NCI-H2081 treated with DMSO at 0.1 percent for 48 hours (cell line): ENCODE measurements at places on chromosomes 13 and 19.

DNA sequence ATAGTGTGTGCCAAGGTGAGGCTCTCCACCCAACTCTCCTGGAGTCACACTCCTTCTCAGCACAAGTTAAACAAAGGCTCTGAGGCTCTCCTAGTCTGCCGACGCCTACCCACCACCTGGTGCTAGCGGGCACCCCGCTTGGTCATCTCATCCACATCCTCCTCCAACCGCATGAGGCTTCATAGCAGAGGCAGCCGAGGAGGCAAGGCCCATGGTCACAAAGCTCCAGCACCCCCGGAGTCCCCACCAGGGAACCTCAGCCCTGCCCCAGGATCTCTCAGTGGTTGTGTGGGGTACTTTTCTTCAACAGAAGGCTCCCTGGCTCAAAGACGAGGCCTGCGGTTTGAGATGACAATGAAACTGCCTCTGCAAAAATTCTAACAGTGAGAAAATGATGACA lies 43.0 kb downstream of the STK24 start:
- DNase-seq, result no peak

DNA sequence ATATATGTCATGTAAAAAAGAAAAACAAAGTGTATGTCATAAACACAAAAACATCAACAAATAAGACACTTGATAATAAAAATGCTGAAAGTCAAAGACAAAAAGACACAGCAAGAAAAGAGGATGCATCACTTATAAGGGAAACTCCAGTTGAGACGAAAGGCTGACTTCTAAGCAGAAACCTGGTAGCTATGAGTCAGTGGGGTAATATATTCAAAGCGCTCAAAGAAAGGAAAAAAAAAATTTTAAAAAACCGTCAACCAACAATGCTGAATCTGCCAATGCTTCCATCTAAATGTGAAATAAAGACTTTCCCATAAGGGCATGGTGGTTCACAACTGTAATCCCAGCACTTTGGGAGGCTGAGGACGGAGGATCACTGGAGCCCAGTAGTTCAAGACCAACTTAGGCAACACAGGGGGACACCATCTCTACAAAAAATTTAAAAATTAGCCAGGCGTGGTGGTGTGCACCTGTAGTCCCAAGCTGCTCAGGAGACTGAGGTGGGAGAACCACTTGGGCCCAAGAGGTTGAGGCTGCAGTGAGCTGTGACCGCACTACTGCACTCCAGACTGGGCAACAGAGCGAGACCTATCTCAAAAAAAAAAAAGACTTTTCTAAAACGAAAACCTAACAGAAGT lies 24.0 kb downstream of the USP12 start:
- DNase-seq, result no peak

DNA sequence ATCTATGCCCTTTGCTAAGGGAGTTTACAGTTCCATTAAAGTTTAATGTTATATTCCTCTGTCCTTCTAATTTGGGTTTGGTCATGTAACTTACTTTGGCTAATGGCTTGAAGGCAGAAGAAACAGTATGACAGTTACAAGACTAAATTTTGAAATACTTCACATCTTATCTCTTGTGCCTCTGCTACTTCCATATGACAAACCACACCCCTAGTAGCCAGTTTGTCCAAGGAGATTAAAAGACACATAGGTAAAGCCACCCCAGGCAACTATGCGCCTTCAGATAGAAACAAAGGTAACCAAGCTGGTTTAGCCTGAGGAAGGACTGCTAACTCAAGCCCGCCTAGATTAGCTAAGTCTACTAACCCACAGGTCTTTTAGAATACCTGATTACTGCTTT lies 273.4 kb upstream of the MIR17HG start:
- no peak for DNase-seq

GRCh38 chr13:41455725-41456419 lies 1.5 kb upstream of the RGCC start:
- no peak for DNase-seq

DNA sequence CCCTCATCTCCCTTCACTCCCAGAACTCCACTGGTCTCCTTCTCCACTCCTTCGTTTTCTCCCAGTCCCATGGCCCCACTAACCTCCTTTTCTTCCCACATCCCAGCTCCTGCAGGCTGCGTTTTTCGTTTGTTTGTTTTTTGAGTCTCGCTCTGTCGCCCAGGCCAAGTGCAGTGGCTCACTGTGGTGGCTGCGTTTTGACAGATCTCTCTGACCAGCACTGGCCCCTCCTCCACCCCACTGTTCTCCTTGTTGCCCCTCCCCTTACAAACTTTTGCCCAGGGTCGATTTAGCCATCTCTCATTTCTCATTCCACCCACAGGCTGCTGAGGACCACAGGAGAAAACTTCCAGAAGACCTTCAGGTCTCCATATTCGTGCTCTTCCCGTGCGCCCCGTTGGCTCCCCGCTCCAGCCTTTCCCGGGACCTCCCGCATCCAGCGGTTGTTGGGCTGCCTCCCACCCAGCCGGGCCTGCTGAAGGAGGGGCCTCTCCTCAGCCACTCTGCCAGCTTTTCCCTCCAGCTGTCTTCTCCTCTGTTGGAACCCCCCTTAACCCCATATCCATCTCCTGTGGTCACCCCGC lies 40.6 kb upstream of the GJB6 start:
- DNase-seq, result no peak

GRCh38 chr19:6890401-6890913 lies 3.1 kb downstream of the ADGRE1 start:
- DNase-seq, result no peak

DNA sequence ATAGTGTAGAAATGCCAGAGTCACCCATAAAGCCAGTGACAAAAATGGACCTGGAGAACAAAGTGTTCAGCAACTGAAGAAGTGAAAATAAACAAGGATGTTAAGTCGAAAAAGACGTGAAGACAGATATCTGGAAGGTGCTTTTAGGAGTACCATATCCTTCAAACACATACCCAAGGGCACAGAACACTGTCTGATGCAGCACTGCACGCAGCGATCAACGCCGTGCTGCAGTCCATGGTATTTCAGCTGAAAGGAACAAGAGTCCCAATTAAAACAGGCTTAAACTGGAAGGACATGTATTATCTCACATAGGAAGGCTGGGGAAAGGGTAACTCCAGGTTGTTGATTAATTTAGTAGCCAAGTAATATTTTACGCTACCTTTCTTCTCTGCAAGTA lies 108.2 kb downstream of the SGCG start:
- no peak for DNase-seq

DNA sequence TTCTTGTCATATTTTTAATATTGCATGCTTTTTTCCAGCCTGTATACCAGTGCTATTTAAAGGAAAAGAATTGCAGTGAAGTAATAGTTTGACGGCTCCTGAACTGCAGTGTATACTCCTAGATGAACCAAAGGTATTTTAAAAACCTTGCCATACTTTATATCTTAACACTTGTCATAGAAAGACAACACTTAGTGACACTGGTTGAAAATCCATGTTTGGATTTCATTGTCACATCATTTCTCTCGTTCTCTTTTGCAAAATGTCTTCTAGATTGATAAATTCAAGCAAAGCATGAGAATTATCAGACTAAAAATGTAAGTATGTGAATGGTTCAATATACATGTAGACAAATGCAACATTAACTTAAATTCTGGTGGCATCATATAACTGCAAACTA lies 1293.9 kb downstream of the PCDH9 start:
- DNase-seq, result no peak

- DNase-seq, result no peak
Measured at GRCh38 chr13:112638157-112638750, 50.3 kb upstream of the TUBGCP3 start.

GRCh38 chr13:73782450-73783449 lies 351.5 kb downstream of the KLF12 start:
- no peak for DNase-seq

DNA sequence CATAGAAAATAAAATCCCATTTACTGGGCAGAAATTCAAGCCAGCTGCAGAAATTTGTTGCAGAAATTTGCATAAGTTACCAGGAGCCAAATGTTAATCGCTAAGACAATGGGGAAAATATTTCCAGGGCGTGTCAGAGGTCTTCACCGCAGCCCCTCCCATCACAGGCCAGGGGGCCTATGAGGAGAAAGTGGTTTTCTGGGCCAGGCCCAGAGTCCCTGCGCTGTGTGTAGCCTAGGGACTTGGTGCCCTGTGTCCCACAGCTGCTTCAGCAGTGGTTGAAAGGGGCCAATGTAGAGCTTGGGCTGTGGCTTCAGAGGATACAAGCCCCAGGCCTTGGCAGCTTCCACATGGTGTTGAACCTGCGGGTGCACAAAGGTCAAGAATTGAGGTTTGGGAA lies 278.9 kb upstream of the PCDH9 start:
- DNase-seq, result no peak

- DNase-seq, result no peak
Measured at GRCh38 chr19:40801426-40802299, 2.7 kb downstream of the EGLN2 start.

- no peak for DNase-seq
Measured at GRCh38 chr13:98098516-98098915, 44.4 kb upstream of the FARP1 start.

- no peak for DNase-seq
Measured at GRCh38 chr19:40280608-40281221, 4.4 kb downstream of the AKT2 start.

DNA sequence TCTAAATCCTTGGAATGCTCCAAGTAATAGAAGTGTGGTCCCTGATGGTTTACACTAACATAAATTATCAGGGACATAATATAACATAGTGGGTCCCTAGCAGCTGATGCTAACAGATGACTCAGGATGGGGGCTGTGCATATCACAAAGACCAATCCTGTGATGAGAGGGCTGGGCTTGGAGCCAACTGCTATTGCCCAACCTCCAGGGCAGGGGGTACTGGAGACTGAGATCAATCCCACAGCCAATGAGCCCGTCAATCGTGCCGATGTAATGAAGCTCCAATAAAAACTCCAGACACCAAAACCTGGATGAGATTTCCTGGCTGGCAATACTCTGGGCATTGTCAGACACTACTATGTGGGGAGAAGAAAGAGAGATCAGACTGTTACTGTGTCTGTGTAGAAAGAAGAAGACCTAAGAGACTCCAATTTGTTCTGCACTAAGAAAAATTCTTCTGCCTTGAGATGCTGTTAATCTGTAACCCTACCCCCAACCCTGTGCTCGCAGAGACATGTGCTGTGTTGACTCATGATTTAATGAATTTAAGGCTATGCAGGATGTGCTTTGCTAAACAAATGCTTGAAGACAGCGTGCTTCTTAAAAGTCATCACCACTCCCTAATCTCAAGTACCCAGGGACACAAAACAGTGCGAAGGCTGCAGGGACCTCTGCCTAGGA lies 33.4 kb downstream of the ABCC4 start:
- no peak for DNase-seq

DNA sequence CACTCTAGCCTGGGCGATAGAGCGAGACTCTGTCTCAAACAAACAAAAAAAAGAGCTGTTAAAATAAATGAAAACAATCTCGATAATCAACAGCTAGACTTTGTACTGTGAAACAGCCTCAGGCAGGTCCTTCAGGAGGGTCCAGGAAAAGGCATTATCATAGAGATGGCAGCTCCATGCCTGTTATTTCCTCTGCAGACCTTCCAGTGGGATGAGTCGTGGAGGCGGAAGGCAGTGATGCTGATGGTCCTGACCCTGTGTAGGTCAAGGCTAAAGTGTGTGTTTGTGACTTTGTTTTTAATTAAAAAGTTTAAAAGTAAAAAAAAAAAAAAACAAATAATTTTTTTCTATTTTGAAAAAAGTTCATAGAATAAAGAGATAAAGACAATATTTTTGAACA lies 117.4 kb downstream of the TNFRSF19 start:
- no peak for DNase-seq

DNA sequence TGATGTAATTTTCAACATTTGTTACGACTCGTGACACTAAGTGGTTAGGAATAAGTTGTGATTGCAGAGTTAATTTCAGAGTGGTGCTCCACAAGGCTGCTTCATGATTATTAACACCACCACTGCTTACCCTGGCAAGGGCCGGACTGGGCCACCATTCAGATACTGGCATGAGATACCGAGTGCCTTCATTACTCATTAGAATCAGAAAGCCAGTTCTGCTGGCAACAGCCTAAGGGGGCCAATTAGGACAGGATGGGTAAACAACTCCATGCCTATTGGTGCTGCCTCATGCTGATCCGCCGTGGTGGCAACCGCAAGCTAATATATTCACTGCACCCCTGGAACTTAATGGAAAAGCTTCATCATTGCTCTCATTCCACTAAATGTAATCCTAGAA lies 575.1 kb downstream of the EFNB2 start:
- DNase-seq, result peak; percentile 65

DNA sequence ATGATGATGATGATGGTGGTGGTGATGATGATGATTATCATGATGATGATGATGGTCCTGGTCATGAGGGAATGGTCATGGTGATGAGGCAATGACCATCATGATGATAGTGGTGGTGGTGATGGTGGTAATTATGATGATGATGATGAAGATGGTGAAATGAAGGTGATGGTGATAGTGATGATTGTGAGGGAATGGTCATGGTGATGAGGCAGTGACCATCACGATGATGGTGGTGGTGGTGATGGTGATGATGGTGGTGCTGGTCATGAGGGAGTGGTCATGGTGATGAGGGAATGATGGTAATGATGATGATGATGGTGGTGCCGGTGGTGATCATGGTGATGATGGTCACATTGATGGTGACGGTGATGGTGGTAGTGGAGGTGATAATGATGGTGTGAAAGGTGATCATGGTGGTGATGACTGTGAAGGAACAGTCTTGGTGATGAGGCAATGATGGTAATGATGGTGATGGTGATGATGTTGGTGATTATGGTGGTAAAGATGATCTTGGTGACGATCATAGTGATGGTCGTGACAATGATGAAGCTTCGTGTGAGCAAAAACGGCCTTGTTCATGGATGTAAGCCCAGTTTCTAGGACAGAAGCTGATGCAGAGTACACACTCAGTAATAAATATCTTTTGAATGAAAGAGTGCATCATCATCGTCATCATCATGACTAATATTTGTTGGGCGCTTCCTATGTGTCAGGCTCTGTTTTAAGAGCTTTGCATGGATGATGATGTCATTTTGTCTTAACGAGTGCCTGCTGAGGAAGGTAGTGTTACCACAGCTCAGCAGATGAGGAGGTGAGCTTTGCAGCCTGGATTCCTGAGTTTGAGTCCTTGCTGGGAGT lies 17.3 kb downstream of the SBK2 start:
- DNase-seq, result no peak
